ENCODE measurements at places on chromosomes 12 and 14.

GRCh38 chr12:93784339-93785086, 107.3 kb downstream of the CRADD start:
- no peak for DNase-seq

DNA sequence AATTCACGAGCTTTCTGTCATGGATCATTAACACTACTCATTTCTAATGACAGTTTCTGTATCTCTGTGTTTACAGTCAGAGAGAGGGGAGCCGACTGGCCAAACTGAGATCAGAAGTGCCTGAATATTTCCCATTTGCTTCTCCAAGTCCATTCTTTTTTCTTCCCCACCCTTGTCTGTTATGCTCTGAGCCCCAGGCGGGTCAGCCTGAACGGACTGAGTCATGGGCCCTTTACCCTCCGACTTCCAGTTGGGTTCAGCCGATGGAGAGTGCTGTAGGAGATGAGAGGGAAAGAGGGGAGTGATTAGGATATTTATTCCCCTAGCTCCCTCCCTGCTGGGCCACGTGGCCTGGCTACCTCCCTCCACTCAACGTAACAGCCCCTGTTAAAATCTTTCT, 104.7 kb downstream of the PAH start:
- DNase-seq, result no peak

DNA sequence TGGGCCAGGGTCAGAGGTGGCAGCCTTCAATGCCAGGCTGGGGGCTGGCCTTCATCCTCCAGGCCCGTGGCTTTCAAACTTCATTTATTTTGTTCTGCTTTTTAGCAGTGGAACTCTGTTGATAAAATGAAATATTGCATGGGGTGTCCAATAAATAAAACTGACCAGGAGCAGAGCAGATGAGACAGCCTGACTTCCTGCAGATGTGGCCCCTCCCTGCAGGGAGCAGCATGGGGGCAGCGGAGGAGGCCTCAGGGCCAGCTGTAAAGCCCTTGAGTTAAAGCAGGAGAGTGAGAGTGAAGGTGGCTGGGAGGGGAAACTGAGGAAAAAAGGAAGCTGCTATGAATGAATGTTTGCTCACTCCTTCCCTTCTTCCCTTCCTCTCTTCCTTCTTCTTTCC, 120.3 kb downstream of the RPAP3 start:
- no peak for DNase-seq

GRCh38 chr14:72741826-72742117, 152.1 kb downstream of the DPF3 start:
- DNase-seq, result no peak

DNA sequence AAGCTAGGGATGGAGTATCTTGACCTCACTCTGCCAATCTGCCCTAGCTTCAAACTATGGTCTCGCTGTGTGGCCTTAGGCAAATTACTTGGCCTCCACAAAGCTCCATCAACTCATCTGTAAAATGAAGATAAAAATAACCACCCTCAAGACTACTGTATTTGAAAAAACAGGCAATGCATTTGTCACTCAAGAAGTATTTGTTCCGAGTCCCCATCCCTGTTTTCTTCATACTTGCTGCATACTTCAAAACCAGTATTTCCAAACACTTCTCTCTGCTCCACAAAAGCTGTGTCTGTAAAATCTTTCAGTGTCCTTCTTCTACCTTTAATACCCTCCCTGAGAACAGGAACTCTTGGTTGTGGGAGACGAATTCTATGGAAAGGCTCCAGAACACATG, 47.9 kb downstream of the GTF2A1 start:
- DNase-seq, result no peak

GRCh38 chr12:112514926-112515642, 96.3 kb downstream of the PTPN11 start:
- no peak for DNase-seq

GRCh38 chr14:55430024-55430690, 10.3 kb downstream of the TBPL2 start:
- no peak for DNase-seq

DNA sequence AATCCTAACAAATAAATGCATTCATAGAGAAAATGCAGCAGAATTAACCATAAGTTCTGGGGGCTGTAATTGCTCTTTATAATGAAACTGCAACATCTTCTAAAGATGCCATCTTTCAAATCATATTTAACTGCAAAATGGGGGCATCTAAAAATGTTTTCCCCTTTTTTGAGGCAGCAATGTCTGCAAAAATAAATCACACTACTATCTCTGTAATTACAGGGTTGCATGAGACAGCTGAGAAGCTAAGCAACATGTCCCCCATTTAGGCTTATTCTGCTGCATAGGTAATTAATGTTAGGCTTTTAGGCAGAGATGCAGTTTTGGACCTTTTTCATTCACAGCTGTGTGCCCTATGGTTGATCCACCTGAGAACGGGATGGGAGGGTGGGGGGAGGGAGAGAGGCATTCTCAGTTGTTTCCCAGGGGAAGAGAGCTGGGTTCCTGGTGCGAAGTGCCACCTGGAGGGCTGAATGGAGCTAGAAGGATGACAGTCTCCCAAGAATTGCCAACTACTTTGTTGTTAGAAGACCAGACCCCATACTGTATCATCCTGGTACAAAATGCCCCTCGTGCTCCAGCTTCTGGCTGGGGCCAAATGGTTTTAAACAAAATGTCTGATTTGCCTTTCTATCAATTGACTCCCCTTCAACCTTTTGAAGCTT, 154.2 kb downstream of the APAF1 start:
- DNase-seq, result no peak

DNA sequence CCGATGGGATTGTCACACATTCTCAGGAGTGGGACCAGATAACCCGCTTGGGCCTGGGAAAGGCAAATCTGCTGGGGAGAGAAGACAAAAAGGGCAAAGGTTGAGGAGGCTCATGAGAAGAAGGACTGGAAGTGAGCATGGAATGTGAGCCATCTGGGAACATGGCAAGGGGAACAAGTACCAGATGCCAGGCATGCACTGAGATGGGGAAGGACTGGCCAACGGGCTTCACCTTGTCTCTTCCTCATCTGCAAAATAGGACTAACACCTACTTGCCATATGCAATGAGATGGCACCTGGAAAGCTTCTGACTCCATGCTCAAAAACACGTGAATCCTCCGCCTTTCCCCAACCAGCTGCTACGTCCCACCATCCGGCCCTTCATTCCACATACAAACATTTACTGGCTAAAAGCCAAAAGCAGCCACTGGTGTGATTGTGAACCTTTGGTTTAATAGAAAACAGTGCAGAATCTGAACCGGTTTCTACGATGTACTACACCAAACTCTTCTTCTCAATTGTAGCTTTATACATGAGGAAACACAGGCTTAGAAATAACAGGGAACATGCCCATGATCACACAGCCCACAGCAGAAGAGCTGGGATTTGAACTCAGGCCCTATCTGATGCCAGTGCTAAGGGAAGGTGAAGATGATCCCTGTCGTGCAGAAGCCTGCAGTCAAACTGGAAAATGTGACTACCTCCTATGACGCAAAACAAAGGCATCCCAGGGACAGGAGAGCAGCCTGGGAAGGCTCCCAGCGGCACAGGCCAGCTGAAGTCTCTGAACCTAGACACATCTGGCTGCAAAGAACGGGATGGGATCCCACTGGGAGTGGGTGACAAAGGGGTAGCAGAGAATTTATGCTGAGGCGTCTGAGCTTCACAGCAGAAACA, 112.1 kb downstream of the TTC7B start:
- DNase-seq, result no peak

- DNase-seq, result no peak
Measured at GRCh38 chr12:51009056-51009440, 17.1 kb downstream of the SLC11A2 start.

GRCh38 chr12:105721051-105721825, 390.7 kb downstream of the C12orf75 start:
- no peak for DNase-seq

- no peak for DNase-seq
Measured at GRCh38 chr12:78864403-78864869, at the start of gene SYT1. TSS of gene SYT1 (plus strand) at chr12:78864774.

DNA sequence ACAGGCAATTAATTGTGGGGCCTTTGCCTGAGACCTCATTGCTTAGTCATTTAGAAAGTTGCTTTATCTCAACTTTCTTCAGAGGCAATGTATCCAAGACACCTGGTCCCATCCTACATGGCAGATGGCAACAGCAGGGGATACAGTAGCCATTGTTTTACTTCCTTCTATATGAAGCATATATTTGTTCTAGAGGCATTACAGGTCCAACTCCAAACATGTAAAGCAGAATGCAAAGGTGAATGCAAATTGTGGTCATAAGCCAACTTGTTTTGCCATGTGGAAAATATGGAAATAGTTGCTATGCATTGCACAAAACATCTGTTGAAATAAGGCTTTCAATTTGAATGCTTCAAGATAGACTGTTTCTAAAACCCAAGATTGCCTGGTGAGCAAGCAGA, 109.8 kb upstream of the BCAT1 start:
- DNase-seq, result no peak

- no peak for DNase-seq
Measured at GRCh38 chr12:34287437-34287836, 265.1 kb downstream of the ALG10 start.

DNA sequence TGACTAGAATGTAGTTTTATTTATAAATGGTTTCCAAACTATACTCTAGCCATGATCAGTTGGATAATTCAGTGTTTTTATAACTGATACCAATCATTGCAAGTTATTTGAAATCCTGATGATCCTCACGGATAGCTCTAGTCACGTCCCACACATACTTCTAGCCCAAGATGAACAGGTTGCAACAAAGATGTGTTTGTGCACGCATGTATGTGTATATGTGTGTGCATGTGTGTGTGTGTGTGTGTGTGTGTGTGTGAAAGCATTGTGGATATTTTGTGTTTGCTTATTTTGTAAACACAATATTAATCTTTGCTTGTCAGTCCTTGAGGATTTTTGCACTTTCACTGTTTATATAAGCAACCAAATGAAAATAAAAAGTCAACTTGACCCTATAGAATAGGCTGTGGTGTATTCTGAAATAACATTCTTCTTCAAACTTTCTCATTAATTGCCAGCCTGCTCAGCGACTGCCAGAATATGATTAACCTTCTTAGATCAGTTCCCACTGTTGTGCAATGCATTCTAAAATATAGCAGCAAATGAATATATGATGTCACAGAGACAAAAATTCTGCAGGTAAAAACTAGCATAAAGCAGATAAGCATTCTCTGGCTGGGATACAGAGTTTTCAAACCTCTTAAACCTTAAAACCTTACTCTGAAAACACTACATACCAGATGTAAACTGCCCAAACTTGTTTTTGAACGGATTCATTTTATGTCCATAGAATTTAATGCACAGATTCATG, 48.8 kb upstream of the HIF1A start:
- DNase-seq, result no peak

- DNase-seq, result no peak
Measured at GRCh38 chr12:42128327-42128726, 16.3 kb downstream of the GXYLT1 start.

GRCh38 chr12:105911966-105912365, 226.8 kb downstream of the NUAK1 start:
- DNase-seq, result no peak

DNA sequence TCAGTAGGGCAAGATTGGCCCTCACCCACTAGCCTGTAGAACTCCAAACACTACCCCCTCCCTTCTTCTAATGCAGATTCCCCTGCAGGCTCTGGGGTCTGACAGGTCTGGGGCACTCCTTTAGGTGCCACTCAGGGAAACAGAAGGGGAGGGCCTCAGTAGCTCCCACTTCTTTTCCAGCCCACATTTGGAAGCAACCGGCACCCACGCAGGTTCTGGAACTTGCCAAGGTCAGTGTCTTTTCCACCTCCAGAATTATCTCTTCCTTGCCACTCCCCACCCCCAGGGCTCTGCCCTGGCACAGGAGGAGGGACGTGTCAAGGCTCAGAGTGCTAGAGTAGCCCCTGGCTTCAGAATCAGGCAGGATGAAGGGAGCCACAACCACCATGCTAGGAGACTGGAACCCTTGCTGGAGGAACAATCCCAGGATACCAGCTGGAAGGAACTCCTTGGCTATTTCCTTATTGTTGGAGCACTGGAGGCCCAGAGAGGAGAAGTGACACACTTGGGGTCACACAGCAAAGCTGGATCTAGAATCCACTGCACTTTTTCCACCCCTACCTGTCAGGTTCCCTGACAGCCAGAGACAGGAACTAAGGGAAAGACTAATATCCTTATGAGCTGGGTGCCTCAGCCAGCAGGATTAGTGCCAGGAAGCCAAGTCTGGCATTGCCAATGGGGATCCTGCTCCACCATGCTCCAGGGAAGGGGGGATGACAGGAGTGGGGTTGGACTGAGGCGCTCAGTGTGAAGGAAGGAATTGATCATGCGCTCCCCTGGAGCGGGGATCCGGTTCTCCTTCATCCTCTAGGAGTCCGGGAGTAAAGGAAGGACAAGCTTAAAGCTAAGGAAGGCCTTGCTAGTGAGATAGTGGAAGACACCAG, 1.8 kb upstream of the FIGNL2 start:
- DNase-seq, result no peak

GRCh38 chr12:21773263-21773741, 1.2 kb downstream of the KCNJ8 start:
- no peak for DNase-seq

- no peak for DNase-seq
Measured at GRCh38 chr14:37600880-37601741, 5.7 kb downstream of the TTC6 start.

DNA sequence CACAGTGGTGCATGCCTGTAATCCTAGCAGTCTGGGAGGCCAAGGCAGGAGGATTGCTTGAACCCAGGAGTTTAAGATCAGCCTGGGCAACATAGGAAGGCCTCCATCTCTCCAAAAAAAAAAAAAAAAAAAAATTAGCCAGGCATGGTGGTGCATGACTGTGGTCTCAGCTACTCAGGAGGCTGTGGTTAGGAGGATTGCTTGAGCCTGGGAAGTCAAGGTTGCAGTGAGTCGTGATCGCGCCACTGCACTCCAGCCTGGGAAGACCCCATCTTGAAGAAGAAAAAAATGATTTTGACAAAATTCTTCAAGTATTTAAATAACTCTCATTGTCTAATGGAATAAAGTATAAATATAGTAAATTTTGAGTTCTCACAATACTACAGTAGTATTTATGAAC, 219.2 kb upstream of the SSTR1 start:
- DNase-seq, result no peak

DNA sequence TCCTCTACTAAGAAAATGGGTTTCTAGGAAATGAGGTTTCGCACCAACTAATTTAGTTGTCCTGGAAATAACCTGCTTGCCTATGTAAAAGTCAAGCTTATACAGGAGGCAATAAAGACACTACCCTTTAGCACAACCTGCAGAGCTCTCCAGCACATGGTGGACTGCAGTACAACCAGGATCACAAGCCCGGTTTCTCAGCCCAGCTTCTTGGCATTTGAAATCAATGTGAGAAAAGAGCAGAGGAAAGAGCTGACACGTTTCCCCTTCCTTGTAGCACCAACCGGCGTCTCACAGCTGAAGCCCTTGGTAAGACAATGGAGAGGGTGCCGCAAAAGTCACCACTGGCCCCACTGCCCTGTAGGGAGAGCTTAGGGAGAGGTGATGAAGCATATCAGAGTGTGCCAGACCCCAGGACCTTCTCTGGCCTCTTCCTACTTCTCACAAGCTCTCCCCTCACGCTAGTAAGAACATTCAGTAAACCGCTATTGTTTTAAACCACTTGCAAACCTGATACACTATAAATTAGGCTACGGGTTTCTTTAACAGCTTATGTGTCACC, 8.6 kb downstream of the SPTLC2 start:
- no peak for DNase-seq

GRCh38 chr12:70918321-70918720, 2.2 kb downstream of the PTPRR start:
- DNase-seq, result no peak

All from stimulated activated CD8-positive, alpha-beta memory T cell treated with anti-CD3 and anti-CD28 coated beads, Interleukin-7, amount 100 ng/mL, for 1 hour (primary cell).